ENCODE measurements at places on chromosomes 11 and 22. TPM values are rescaled to one million over a fixed set of nuclear protein-coding genes. Genes with fewer than 3 reads are reported as not detected.

GRCh38 chr22:26588729-26589366 lies 1.1 kb downstream of the TPST2 start:
- no peak for DNase-seq
- no peaks in the 10 kb centered on the region for H3K27me3 ChIP-seq
- H3K4me1 ChIP-seq = no peaks in the 10 kb centered on the region
- H3K36me3 ChIP-seq = no peaks in the 10 kb centered on the region
- peak overlapping the region; percentile 90 for H3K4me3 ChIP-seq
- H3K27ac ChIP-seq = no peak overlapping the region

GRCh38 chr11:75441804-75442132 lies 8.8 kb upstream of the KLHL35 start:
- no peak overlapping the region for H3K4me3 ChIP-seq
- H3K27ac ChIP-seq = no peak overlapping the region
- no peak for DNase-seq
- no peaks in the 10 kb centered on the region for H3K36me3 ChIP-seq
- no peaks in the 10 kb centered on the region for H3K27me3 ChIP-seq
- no peaks in the 10 kb centered on the region for H3K4me1 ChIP-seq

GRCh38 chr11:72614381-72614780 lies 59.8 kb downstream of the PDE2A start:
- DNase-seq = peak; percentile 24
- no peaks in the 10 kb centered on the region for H3K36me3 ChIP-seq
- no peaks in the 10 kb centered on the region for H3K4me1 ChIP-seq
- no peaks in the 10 kb centered on the region for H3K27me3 ChIP-seq

GRCh38 chr11:125588505-125588904 lies 4.1 kb upstream of the STT3A start:
- peaks cover 5% of the 10 kb centered on the region for H3K4me1 ChIP-seq
- no peak overlapping the region for H3K4me3 ChIP-seq
- H3K27me3 ChIP-seq = no peaks in the 10 kb centered on the region

DNA sequence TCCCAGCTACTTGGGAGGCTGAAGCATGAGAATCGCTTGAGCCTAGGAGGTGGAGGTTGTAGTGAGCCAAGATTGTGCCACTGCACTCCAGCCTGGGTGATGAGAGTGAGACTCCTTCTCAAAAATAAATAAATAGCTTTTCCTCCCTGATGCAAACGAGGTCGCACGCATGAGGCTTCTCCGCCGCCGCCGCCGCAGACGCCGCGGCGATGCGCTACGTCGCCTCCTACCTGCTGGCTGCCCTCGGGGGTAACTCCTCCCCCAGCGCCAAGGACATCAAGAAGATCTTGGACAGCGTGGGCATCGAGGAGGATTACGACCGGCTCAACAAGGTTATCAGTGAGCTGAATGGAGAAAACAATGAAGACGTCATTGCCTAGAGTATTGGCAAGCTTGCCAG lies 20.0 kb upstream of the RAB39A start:
- H3K4me1 ChIP-seq = no peaks in the 10 kb centered on the region
- no peak overlapping the region for H3K4me3 ChIP-seq
- DNase-seq = no peak
- no peaks in the 10 kb centered on the region for H3K36me3 ChIP-seq

DNA sequence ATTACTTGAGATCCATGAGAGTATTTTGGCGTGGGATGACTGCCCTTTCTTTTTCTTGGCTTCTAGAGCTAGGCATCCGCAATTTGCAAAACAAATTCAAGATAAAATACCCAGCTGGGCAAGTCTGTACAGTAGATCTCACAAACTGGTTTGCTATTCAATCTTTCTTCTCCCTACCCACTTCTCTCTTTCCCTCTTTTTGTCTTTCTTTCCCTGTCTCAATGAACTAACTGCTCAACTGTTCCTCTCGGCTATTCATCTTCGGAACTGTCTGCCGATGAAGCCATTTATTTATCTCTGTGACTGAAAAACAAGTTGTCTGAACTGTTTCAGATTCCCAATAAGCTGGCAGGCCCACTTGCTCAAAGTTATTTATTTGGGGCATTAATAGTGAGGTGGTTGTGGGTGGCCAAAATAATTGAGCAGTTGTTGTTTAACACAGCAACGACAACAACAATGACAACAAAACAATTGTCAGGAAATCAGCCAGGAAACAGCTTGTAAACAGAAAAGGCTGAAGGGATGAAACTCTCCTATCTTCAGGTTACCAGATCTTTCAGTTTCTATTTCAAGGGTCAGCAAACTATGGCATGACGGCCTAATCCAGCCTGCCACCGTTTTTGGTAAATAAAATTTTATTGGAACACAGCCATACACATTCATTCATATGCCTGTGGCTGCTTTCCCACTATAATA lies 76.0 kb upstream of the MTMR2 start:
- no peak overlapping the region for H3K27ac ChIP-seq
- no peaks in the 10 kb centered on the region for H3K36me3 ChIP-seq
- no peaks in the 10 kb centered on the region for H3K4me1 ChIP-seq
- H3K27me3 ChIP-seq = no peaks in the 10 kb centered on the region
- DNase-seq = no peak

GRCh38 chr11:134205729-134206128 lies 18.0 kb downstream of the NCAPD3 start:
- H3K4me3 ChIP-seq = no peak overlapping the region
- peaks cover 92% of the 10 kb centered on the region for H3K36me3 ChIP-seq
- H3K27me3 ChIP-seq = no peaks in the 10 kb centered on the region
- no peak overlapping the region for H3K27ac ChIP-seq
- DNase-seq = no peak
- no peaks in the 10 kb centered on the region for H3K4me1 ChIP-seq

DNA sequence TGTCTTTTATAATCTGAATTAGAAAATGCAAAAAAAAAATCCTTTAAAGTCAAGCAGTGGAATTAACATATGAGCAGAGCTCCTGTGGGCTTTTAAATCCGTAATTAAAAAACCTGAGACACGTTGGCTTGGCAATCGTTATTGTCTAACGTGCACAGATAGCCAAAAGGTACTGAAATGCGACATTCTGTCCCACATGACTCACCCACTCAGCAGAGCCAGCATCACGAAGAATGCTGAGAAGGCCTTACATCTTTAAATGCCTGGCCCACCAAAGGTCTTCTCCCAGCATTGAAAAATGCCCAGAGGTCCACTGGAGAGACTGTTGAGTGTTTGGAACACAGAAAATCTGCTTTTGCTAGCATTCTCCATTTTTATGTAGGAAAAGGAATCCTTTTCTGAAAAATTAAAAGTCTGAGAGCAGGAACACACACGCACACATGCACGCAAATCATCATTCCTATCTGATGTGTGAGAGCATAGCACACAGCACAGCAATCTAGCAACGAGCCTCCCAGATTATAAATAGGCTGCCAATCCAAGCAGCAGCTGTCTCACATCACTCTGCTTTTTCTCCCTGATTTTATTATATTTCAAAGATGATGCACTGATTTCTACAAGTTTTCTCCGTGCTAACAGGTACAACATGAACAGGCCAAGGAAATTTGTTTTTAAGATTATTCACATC lies 94.5 kb downstream of the PHF21A start:
- H3K4me1 ChIP-seq = no peaks in the 10 kb centered on the region
- H3K27ac ChIP-seq = no peak overlapping the region
- H3K27me3 ChIP-seq = no peaks in the 10 kb centered on the region
- no peaks in the 10 kb centered on the region for H3K36me3 ChIP-seq
- H3K4me3 ChIP-seq = no peak overlapping the region
- DNase-seq = no peak

DNA sequence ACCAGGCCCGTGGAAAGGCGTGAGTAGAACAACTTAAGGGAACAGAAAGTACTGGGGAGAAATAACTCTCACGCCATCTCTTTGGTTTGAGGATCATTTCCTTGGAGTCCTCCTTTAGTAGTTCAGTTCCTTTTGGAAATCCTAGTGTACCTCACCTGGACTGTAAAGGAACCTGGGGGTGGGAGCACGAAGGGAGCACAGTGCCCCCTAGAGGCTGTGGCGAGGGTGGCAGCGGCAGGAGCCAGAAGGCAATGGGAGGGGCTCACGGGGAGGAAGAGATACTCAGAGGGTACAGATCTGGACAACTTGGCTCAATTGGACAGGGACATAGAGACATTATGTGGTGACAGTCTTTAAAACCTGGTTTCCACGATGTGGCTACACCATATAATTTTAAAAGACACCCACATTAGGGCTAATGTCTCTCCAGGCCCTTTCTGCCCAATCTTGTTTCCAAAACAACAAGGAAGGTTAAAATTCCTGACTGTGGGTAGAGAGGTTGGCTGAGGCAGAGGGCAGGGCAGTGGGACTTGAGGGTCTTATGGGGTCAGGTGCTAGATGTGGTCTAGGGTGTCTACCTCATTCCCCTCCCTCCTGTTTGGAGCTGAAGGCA lies 87.0 kb downstream of the CSNK2A3 start:
- H3K4me3 ChIP-seq = no peak overlapping the region
- H3K4me1 ChIP-seq = peaks cover 15% of the 10 kb centered on the region
- H3K36me3 ChIP-seq = no peaks in the 10 kb centered on the region
- DNase-seq = peak; percentile 50

GRCh38 chr11:122808478-122808869 lies 29.8 kb upstream of the CRTAM start:
- no peaks in the 10 kb centered on the region for H3K27me3 ChIP-seq
- H3K4me1 ChIP-seq = peaks cover 68% of the 10 kb centered on the region
- peak; percentile 90 for DNase-seq
- peak overlapping the region; percentile 82 for H3K27ac ChIP-seq
- no peaks in the 10 kb centered on the region for H3K36me3 ChIP-seq

DNA sequence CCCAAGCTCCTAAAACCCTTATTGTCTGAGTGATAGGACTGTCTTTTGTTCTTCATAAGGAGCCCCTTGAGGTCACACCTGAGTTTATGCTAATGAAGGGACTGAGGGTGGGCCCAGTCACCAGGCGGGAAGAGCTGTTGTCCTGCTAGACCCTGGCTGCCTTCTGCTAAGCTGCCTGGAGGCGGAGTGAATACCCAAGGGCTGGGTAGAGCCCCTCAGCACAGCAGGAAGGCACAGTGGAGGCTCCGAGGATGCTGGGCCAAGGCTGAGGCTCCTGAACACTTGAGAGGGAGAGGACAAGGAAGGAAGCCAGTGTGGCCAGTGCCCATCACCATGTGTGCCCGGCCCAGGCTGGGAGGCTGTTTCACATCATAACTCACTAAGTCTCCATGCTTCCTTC lies 4.8 kb upstream of the PHF21B start:
- H3K27ac ChIP-seq = no peak overlapping the region
- H3K4me1 ChIP-seq = no peaks in the 10 kb centered on the region
- DNase-seq = peak; percentile 13
- H3K4me3 ChIP-seq = no peak overlapping the region
- H3K27me3 ChIP-seq = no peaks in the 10 kb centered on the region

- no peak overlapping the region for H3K27ac ChIP-seq
- H3K27me3 ChIP-seq = no peaks in the 10 kb centered on the region
- H3K4me1 ChIP-seq = no peaks in the 10 kb centered on the region
- H3K4me3 ChIP-seq = no peak overlapping the region
- DNase-seq = no peak
Measured at GRCh38 chr22:41885516-41885915, 29.4 kb downstream of the SHISA8 start.

GRCh38 chr22:26033071-26033470 lies 136.2 kb upstream of the SEZ6L start:
- H3K36me3 ChIP-seq = no peaks in the 10 kb centered on the region
- DNase-seq = no peak
- no peaks in the 10 kb centered on the region for H3K4me1 ChIP-seq
- no peak overlapping the region for H3K27ac ChIP-seq

GRCh38 chr11:34650528-34650927 lies 29.6 kb downstream of the EHF start:
- H3K27me3 ChIP-seq = no peaks in the 10 kb centered on the region
- H3K36me3 ChIP-seq = no peaks in the 10 kb centered on the region
- no peak overlapping the region for H3K27ac ChIP-seq
- H3K4me1 ChIP-seq = peaks cover 25% of the 10 kb centered on the region
- peak; percentile 52 for DNase-seq

GRCh38 chr11:72591785-72592502 lies 82.3 kb downstream of the PDE2A start:
- DNase-seq = peak; percentile 66
- H3K27me3 ChIP-seq = peaks cover 28% of the 10 kb centered on the region
- no peak overlapping the region for H3K4me3 ChIP-seq
- no peak overlapping the region for H3K27ac ChIP-seq

DNA sequence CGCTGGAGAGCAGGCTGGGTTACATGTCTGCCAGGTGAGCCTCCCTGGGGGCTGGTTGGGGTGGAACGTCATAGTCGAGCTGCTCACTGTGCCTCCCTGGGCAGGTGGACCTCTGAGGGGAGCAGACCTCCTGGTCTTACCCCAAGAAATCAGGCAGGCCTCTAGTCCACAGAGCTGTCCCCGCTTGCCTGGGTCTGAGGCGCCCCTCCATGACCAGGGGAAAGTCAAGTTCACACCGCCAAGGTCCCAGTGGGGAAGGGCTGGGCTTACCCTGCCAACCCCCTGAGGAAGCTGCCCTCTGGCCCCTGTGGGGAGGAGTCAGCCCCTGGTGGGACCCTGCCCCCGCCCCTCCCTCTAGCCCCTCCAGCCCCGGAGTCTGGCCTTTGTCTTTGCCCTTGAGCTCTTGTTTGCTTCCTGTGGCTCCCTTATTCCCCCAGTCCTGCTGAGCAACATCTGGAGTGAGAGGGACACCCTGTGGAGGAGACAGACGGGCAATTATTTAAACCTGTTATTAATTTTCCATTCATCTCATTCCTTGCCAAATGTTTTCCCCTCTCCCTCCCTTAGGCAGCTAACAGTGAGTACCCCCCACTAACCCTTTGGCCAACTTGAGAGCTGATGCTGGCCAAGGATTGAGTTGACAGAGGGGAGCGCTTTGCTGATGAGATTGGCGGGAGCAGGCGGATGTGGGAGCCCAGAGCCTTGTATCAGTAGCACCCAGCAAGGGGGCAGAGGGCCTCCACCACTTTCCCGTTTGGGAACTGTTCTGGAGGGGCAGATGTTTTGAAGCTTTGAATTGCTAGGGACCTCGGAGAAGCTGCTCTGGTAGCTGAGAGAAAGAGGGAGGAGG lies 83.4 kb downstream of the CEP164 start:
- H3K36me3 ChIP-seq = no peaks in the 10 kb centered on the region
- no peaks in the 10 kb centered on the region for H3K27me3 ChIP-seq
- no peak overlapping the region for H3K27ac ChIP-seq
- peaks cover 8% of the 10 kb centered on the region for H3K4me1 ChIP-seq

TESMIN gene
- 13.5 TPM for total RNA-seq

ELFN2 gene
- not detected for total RNA-seq

SERPIND1 gene
- 0.19 TPM for total RNA-seq

PTPRCAP gene
- total RNA-seq = 0.56 TPM

SYT7 gene
- 2.0 TPM for total RNA-seq

TTLL1 gene
- total RNA-seq = 6.8 TPM

BIRC3 gene
- total RNA-seq = 2.5 TPM

Data from A673 (cell line).